ENCODE measurements at places on chromosomes 1 and 21.
A peak's percentile ranks its signal among the peaks of the same experiment; 100 is the strongest.

- DNase-seq: no peak
Measured at GRCh38 chr1:178609015-178609414, 96.1 kb downstream of the TEX35 start.

DNA sequence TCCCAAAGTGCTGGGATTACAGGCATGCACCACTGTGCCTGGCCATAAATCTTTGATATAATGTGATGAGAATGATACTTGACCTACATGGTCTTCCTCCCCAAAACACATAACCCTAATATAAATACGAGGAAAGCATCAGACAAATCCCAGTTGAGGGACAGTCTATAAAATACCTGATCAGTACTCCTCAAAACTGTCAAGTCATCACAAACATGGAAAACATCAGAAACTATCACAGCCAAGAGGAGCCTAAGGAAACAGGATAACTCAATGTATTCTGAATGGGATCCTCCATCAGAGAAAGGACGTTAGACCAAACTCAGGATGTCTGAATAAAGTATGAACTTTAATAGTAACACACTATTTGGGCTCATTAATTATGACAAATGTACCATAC, 172.4 kb downstream of the NTPCR start:
- DNase-seq: no peak

GRCh38 chr1:198939286-198939685, 300.4 kb downstream of the PTPRC start:
- DNase-seq: no peak

DNA sequence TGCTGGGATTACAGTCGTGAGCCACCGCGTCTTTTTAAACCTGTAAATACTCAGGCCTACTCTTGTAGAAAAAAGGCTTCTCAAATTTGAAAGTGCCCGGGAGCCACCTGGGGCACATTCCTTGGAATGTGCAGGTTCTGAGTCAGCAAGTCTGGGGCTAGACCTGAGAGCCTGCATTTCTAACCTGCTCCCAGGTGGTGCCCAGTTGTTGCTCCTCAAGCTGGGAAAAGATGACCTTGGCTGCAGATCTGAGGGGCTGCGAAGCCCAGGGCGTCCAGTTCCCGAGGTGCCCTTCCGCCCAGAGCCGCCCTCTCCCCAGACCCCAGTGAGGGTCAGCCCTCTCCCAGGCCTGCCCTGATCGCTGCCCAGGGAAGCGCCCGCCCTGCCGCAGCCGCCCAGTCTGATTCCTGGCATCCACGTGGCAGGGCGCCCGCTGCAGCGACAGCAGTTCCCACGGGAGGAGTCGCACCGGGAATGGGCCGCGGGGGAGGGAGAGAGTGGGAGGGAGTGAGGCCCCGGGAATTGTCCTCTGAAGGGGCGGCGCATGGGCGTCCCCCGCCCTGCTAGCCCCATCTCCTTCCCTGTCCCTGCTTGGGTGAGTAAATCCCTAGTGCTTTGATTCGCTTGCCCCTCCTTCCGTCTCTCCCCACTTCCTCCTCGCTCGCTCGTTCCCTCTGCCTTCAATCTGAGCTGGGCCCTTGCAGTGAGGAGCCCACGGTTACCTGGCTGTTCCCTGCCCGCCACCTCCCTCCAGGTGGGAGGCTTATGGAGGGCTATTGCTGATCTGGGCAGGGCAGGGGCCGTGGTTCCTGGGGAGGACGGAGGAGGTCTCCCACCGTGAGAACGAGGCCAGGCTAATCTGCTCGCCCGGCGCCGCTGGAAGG, 18.8 kb upstream of the TENT5B start:
- DNase-seq: peak; percentile 86

DNA sequence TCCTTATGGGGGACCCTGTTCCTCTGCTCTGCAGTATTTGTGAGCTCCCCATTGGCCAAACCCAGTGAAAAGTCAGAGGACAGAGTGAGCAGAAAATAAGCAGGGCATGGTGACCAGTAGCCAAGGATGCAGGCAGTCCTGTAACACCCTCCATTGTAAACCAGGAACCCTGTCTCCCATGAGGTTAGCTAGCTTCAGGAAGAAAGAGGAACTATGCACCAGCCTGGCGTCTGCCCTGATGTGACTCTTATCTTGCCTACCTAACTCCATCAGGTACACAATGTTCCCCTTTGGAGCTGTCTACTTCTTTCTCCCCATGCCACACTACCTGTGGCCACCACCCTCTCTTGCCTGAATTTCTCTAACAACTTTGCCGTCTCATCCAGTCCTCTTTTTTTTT, 119.2 kb downstream of the LRIG2 start:
- DNase-seq: peak; percentile 3

GRCh38 chr1:106749491-106749890, 307.0 kb upstream of the PRMT6 start:
- DNase-seq: no peak

DNA sequence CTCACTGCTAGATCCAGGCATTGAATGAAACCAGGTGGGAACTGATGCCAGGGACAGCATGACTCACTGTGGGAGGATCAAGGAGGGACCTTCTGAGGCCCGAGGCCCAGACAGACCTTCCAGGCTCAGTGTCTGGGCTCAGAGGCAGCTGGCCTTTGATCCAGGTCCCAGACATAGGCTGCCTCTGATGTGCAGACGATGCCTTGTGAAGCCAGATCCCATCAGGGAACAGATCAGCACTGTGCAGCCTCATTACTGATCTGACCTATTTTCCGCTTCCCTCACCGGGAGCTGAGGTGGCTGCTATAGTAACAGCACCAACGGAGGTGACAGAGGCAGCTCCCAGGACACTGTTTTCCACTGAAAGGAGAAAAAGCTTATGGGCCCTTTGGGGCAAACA, 399.5 kb downstream of the MATN1 start:
- DNase-seq: peak; percentile 23

DNA sequence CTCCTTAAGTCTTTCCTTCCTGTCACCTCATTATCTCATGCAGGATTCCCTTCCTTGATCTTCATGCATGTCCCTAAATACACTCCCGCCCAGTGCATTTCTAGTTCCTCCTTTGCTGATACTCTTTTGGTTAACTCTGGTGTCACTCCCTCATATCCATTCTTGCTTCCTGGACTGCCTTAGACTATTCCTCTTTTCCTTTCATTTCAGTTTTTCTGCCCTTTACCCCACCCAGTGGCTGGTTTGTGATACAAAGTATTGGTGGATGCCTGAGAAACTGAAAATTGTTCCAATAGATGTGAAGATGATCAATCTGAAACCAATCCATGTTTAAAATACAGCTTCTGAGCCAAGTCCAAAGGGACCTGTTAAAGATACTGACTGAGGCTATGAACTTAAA, 553.8 kb upstream of the CAMK1G start:
- no peak for DNase-seq

DNA sequence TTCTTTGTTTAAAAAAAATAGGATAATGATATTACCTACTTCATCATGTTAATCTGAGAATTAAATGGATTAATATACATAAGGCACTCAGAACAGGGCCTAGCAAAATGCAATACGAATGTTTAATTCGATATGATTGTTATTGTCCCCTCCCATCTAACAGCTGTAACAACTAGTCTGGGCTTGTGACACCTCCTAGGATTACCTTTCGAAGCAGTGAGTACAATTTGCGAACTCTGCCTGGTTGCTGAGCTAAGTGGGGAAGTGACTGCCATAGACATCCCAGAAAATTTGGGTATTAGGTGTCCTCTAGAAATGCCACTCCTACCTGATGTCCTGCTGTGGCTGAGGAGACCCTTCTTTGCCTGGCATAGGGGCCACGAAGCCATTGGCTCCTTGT, 3.0 kb downstream of the RASSF5 start:
- no peak for DNase-seq

- no peak for DNase-seq
Measured at GRCh38 chr1:184954232-184954995, 19.9 kb downstream of the NIBAN1 start.

DNA sequence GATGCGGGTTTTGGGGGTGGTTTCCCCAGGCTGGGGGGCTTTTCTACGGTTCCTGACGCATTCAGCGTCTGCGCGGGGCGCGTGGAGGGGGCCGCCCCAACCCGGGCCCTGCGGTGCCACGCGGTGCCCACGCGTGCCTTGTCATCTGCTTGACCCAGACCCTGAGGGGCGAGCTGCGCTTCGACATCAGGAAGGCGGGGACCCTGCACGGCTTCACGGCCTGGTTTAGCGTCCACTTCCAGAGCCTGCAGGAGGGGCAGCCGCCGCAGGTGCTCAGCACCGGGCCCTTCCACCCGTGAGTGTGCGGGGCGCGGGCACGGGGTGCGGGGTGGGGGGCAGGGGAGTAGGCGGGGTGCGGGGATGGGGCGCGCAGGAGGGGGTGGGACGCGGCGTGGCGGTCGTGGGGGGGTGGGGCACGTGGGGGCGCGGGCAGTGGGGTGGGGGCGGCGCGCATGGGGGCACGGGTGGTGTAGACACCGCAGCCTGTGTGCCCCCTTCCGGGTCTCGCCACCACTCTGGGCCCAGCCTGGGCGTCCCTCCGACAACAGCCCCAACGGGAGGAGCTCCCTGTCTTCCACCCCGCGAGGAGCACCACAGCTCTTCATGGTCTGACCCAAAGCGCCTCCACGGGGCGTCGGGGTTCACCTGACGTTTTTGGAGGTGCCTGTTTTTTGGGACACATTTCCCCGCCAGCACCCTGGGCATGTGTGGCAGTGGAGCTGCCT, 26.3 kb downstream of the PRMT2 start:
- no peak for DNase-seq

DNA sequence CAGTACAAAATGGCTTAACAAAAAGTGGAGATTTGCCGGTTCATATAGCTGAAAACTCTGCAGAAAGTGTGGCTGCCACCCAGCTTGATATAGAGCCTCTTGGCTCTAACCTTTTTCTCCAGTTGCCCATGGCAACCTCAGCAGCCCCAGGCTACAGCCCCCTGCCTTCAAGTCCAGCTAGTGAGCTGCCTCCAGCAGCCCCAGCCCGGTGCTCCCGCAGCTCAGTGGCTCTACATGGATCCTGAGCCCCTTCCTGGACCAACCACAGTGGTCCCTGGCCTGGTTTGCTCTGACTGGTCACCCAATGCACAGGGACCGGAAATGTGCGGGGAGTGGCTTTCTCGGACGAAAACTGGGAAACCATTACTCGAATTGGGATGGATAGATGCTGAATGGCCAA, 13.3 kb upstream of the ATF3 start:
- DNase-seq: no peak

DNA sequence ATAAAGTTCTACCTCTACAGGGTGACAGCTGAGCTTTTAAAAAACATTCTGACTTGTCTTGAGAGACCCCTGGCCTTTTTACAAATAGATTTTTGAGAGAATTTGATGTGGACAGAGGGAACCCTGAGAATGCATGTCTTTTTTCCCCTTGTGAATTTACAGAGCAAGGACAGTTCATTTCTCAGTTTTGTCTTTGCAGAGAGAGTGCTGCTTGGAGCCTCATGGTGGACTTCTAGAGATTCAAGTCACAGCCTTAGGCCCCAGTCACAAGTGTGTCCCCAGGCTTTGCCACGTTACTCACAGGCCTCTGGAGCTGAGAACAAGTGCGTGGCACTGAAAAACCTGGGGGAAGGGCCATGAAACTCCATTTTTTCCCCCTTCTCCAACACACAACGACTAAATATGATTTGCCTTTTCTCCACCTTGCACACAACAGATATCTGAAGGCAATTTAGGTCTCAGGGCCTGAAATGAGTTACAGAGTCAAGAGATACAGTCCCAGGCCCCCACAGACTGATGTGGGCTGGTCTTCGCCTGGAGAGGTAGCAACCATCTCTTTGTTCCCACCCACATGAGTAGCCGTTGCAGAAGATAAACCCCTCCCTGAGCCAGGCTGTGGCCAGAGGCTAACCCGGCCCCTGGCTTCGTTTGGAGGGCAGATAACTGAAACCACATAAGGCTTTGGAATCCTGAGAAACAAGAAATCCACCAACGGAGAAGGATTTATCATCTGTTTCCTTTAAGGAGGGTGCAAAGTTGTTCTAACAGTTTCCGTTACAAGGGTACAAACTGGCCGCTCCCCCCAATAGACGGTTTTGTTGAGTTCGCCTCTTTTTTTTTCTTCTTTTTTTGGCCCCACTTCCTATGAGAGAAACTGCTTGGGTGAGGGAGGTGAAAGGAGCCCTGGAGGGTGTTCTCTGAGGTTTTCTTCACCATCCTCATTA, 1.0 kb upstream of the PIGV start:
- no peak for DNase-seq

DNA sequence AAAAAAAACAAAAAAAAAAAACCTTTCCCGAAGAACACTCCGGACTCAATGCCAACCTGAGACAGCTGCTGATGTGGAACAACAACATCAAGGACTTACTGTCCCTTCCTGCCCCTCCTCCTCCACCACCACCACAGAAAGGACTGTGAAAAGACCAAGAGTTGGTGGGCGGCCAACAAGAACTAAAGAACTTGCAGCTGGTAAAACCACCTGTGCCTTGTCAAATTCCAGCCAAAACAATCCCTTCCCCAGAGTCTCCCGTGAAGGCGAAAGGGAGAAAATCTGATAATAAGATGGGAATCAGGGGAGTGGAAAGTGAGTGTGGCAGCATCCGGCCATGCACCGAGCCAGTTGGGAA, 88.9 kb downstream of the PROX1 start:
- no peak for DNase-seq

DNA sequence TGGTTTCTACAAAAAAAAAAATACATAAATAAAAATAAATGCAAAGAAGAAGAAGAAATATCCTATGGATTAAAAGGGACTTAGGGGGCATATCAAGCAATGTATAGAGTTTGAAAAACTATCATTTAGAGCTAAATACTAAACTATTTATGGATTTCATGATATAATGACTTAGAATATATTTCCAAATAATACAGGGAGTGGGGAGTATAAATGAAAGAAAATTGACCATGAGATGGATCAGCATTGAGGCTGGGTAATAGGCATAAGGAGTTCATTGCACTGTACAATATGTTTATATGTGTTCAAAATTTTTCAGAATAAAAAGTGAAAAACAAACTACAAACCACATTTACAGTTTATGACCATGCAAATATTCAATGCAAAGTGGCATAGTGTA, 18.8 kb downstream of the NHLH2 start:
- DNase-seq: no peak

DNA sequence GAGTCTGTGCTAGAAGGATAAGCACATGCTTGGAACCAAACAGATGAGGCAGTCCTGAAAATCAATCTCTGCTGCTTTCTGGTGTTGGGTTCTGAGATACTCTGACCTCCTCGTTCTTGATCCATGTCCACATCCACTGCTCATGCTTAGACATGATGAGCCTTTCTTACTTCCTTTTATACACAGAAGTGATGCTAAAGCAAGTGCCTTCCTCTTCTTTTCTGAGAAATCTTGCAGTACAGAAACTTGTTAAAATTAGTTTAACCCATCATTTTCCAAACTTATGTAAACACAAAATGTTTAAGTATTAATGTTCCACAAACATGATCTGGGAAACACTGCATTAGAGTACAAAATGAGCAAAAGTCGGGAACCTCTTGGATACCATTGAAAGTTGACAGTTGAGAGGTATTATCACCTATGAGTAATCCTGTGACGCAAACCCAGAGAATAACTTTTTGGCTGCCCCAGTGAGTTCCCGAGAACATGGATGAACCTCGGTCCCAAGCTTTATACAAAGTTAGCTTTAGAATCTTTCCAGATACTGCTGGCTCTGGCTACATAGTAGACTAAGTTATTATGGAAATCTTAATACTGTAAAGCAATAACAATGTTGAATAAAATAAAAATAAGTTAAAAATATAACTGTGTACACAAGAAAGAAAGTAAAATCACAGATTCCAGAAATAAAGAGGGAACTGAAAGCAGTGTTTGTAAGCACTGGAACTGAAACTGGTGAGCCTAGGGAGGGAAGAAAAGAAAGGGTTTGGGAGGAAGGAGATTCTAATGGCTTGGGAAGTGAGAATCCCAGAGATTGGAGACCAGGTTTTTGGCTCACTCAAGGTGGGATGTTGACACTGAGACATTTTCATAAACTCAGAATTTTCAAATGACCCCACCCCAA, 429.3 kb upstream of the RUNX1 start:
- no peak for DNase-seq

- DNase-seq: peak; percentile 57
Measured at GRCh38 chr1:36134505-36135329, 9.7 kb upstream of the COL8A2 start.
